ENCODE measurements at places on chromosomes 6 and 20. TPM values are rescaled to one million over a fixed set of nuclear protein-coding genes. Genes with fewer than 3 reads are reported as not detected.

- no peak for DNase-seq
Measured at GRCh38 chr6:17679726-17680125, 27.0 kb downstream of the NUP153 start.

DNA sequence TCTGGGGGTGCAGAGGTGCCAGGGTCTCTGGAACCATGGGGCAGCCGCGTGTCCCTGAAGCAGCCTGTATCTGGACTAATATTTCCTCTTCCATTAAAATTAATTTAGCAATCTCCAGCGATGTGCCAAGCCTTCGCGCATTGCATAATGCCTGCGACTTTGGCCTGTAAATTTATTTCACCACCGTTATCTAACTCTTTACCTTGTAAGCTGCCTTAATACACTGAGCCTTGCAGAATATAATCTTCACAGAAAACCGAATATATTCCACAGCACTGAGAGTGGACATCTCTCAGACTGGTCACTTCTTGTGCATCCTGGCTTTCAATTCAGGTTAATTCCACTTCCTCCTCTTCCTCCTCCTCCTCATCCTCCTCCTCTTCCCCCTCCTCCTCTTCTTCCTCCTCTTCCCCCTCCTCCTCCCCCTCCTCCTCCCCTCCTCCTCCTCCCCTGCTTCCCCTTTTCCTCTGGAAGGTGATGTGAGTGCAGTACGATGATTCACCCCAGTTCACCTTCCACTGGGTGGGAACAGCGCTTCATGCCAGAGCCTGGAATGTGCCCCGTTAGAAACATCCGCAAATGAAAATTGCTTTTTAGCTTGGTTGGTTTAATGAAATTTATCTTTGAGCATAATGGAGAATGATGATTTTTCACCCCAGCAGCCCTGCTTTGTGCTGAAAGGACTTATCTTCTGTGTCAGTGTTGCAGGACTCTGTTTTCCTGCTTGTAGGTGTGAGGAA lies 101.4 kb downstream of the CDH4 start:
- no peak for DNase-seq

DNA sequence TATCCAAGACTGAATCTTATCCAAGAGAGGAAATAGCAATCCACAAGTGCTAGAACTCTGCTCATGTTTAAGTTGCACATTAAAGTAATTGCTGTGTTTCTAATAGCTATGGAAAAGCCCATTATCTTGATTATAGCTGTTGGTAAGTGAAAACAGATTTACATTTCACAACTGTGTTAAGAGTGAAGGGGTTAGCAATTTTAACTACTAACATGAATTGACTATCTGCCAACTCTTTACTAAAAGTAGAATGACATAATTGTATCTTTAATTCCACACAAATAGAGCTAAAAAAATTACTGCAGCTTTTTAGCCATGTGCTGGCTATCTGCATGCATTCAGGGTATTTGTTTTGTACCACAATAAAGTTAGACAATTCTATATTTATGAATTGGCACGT lies 277.9 kb upstream of the IRAK1BP1 start:
- DNase-seq: no peak

DNA sequence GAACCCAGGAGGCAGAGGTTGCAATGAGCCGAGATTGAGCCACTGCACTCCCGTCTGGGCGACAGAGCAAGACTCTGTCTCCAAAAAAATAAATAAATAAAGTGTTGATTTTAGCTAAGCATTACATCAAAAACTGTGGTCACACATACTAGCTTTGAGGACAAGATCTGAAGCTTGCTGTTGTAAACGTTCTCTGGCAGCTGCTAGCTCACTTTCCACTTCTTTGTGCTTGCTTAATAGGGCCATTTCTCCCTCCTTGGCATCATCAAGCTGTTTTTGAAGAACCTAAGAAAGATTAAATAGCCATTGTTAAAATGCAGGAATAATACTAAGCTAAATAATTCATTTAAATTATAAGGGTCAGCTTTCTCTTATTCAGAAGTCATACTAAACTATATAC lies 55.7 kb downstream of the FAM184A start:
- no peak for DNase-seq

DNA sequence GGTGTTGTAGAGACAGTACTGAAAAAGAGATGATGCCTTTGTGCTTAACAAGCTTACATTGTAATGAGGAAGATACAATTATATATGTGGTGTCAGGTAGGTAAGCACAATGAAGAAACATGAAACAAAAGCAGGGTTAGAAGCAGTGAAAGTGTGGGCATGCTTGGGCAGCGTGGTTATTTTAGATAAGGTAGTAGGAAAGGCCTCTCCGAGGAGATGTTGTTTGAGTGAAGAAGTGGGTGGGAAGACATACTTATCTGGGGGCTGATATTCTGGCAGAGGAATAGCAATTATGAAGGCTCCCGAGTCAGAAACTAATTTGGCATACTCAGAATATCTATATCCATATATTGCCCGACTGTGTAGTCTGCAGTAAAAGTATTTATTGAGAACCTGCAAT lies 4.7 kb downstream of the CDKAL1 start:
- no peak for DNase-seq

Gene IRF4
- total RNA-seq: 1.8 TPM

DNA sequence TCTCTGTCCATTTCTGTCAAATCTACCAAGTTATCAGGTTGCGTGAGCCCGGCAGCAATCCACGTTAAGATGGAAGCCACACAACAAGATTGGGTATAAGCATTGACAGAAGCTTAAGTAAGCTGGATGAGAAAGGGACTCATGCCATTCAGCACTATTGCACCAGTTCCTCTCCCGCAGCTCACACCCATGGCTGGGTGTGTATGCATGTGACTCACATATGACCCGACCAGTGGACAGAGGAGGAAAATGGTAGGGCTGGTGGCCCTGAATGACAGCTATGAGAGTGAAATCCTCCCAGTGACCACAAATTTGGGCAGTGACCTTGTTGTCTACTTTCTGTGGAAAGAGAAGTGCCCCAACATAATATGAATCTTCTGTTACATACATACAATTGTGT lies 113.5 kb downstream of the OTOR start:
- no peak for DNase-seq

- no peak for DNase-seq
Measured at GRCh38 chr20:37279820-37280219, 9.6 kb upstream of the MANBAL start.

Gene NOTCH4
- total RNA-seq: 23.6 TPM

- no peak for DNase-seq
Measured at GRCh38 chr6:82872185-82872584, 193.5 kb downstream of the UBE3D start.

DNA sequence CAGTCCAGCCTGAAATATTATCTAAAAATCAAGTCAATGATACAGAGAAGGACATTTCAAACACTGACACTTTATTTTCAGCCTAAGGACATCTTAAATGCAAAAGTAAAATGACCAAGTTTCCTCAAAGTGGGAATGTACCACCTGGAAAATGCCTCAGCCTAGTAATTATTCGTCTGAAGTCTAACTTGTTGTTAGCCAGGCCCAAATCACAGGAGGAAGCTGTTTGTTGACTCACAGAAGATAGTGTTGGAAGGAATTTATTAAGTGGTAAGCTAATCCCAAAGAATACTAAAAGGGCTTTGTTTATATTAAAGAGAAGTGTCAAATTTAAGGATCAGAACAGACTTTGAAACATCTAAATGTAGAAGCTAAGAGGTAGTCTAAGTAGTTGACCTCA lies 2.5 kb downstream of the PDE7B start:
- DNase-seq: no peak

DNA sequence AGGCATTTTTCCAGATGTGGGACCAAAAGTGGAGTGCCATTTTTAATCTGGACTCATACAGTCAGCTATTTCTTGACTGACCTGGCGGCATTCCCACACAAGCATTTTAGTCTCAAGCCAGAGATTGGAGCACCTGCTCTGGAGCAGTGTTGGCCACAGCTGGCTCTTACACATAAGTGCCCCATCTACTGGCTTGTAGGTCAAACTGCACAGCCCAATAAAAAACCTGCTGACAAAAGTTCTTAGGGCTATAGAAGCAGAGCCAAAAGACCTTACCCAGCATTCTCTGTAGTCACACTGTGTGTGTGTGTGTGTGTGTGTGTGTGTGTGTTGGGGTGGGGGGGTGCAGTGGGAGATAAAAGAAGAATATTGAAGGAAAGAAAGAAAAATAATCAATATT lies 38.6 kb upstream of the SENP6 start:
- DNase-seq: no peak

Gene LTB
- total RNA-seq: not detected

Gene PARD6B
- 10.7 TPM for total RNA-seq

GRCh38 chr6:132910759-132911158 lies 96.4 kb downstream of the RPS12 start:
- DNase-seq: no peak

DNA sequence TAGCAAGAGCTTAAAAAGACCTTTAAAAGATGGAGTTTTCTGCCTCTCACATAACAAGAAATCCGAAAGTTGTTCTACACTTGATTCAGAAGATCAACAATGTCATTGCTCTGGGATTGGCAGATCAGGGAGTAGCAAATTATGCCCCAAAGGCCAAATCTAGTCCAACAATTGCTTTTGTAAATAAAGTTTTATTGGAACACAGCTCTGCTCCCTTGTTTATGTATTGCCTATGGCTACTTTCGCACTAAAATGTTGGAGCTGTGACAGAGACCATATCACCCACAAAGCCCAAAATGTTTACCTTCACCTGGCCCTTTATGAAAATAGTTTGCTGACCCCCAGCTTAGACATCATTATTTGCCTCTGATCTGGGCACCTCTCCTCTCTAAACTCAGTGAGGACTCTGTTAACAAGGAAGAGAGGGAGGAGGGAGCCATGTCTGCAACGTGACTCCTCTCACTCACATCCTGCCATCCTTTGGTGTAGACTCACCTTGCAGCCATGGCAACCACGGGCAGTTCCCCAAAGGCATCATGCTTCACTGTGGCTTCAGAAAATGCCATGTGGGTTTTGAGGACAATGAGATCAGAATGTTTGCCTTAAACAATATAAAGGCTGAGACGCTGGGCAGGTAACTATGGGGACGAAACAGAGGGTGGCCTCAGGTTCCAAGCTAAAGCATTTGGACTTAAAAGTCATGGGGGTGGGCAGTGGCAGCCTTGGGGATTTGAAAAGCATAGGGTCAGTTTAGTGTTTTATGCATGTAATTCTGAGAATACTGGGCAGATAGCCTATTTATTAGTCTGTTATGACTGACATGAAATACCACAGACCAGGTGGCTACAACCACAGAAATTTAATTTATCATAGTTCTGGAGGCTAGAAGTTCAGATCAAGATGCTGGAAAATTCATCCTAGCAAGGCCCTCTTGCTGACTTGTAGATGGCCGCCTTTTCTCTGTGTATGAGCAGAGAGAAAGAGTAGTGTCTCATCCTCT lies 149.7 kb upstream of the TNFAIP3 start:
- no peak for DNase-seq

GRCh38 chr20:13567663-13568062 lies 71.1 kb downstream of the TASP1 start:
- no peak for DNase-seq

GRCh38 chr6:88704980-88705379 lies 258.4 kb downstream of the RNGTT start:
- DNase-seq: no peak

GRCh38 chr6:36676141-36677058 lies 2.1 kb upstream of the CDKN1A start:
- no peak for DNase-seq

GRCh38 chr6:106163446-106163965 lies 77.4 kb downstream of the PRDM1 start:
- DNase-seq: no peak

DNA sequence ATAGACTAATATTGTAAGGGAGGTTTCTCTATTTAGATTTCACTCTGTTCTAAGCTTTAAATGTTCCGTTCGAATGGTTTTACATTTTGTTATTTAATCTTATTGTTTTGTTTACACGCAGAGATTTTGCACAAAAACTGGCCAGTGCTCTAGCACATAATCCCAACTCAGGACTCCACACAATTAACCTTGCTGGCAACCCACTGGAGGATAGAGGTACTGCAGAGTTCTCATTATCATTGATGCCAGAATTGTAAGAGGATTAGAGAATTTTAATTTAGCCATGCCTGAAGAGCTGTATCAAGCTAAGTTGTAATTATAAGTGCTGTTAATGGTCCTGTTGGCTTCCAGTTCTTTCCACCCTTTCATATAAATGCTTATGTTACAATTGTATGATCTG lies 179.7 kb upstream of the SCGN start:
- no peak for DNase-seq

GRCh38 chr6:159490298-159490937 lies 202.6 kb downstream of the SOD2 start:
- no peak for DNase-seq

DNA sequence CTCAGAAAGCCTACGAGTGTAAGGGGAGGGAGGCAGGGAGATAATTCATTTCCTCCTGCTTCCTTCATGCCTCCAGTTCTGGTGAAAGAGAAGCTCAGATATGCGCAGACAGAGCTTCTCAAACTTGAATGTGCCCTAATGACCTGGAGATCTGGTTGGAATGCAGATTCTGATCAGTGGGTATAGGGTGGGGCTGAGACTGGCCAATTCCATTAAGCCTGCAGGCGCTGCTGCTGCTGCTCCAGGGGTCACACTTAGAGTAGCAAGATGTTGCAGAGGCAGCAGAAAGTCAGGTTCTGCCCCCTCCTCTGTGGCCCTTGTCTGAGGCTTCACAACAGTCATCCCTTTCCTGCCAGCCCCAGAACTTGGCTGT lies 161.0 kb downstream of the DHX35 start:
- DNase-seq: no peak

DNA sequence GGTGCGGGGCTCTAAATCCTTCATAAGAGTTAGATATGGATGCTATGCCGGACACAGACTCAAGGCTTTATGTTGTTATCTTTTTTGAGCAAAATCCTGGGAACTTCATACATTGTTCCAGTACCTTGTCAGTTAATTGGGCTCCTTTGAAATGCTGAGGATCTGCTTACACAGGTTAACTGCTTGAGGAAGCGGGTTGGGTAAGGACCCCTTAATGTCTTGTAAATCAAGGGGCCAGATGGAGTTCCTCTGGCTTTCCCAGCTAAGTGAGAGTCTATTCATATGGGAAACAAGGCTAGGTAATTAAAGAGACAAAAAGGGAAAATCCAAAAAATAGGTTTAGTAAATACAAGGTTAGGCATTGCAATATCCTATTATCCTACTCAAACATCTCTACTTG lies 141.5 kb downstream of the OR2B2 start:
- DNase-seq: no peak

Gene OR12D3
- not detected for total RNA-seq

DNA sequence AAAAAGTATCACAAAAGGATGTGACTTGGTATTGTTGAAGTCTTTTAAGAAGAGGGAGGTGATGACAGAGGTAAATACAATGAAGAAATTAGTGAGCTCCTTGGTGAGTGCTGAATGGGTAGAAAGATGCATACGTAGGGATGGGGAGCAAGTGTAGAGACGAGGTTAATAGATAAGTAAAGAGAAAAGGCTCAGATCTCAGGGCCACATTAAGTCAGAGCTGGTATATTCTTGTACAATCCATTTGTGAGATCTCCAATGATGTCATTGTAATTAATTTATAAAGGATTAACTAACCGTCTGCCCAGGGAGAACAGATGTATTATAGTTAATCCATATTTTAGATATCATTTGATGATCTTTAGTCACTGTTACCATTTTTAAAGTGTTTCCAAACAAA lies 43.4 kb downstream of the SMPDL3A start:
- DNase-seq: no peak

GRCh38 chr6:79034865-79035264 lies 43.2 kb downstream of the PHIP start:
- DNase-seq: no peak

All from thoracic aorta (tissue), 2 donors.